Uterine smooth muscle cell (primary cell): ENCODE measurements at places on chromosomes 7 and 10. TPM values are rescaled to one million over a fixed set of nuclear protein-coding genes. Genes with fewer than 3 reads are reported as not detected.

Gene KMT2E
- 104 and 113 TPM in 2 replicates for total RNA-seq

Gene PLXNA4
- total RNA-seq, result 0.62 and 1.2 TPM in 2 replicates

Gene CFTR
- under 0.01 TPM in 2 replicates for total RNA-seq

Gene HOXA10
- total RNA-seq, result 12.6 and 14.5 TPM in 2 replicates

Gene SPOCK2
- total RNA-seq, result 0.11 and 0.12 TPM in 2 replicates

Gene TIMM23B
- 25.4 and 26.8 TPM in 2 replicates for total RNA-seq

Gene KIAA1217
- total RNA-seq, result 2.7 and 3.4 TPM in 2 replicates

Gene EEF1AKMT2
- 29.6 and 38.8 TPM in 2 replicates for total RNA-seq

Gene TFEC
- 0.11 and 0.50 TPM in 2 replicates for total RNA-seq

Gene H2BK1
- total RNA-seq, result not detected in 2 replicates

Gene ATP6V1F
- total RNA-seq, result 84.0 and 94.6 TPM in 2 replicates

Gene VGF
- total RNA-seq, result 198 and 249 TPM in 2 replicates

Gene KIAA1549
- total RNA-seq, result 1.5 and 2.4 TPM in 2 replicates

Gene ASB15
- total RNA-seq, result not detected in 2 replicates

Gene FAM25A
- total RNA-seq, result not detected in 2 replicates

Gene SLC26A4
- total RNA-seq, result 0.44 and 0.50 TPM in 2 replicates

Gene CLDN4
- total RNA-seq, result 58.2 and 84.7 TPM in 2 replicates

Gene MUC3A
- under 0.01 TPM in 1 of 2 replicates, not detected in the other for total RNA-seq

Gene SLIT1
- total RNA-seq, result under 0.01 and 0.11 TPM in 2 replicates

Gene GSAP
- 19.5 and 20.8 TPM in 2 replicates for total RNA-seq

Gene TLL2
- total RNA-seq, result 0.12 and 0.22 TPM in 2 replicates

Gene ATRNL1
- total RNA-seq, result 0.62 and 1.00 TPM in 2 replicates

Gene PHYHIPL
- total RNA-seq, result not detected in 2 replicates

Gene PLPP4
- 0.62 TPM in 1 of 2 replicates, not detected in the other for total RNA-seq

Gene EBLN1
- not detected in 2 replicates for total RNA-seq

Gene GNAT3
- 0.12 TPM in 1 of 2 replicates, not detected in the other for total RNA-seq

Gene HOXA9
- 8.6 and 13.6 TPM in 2 replicates for total RNA-seq

Gene DCLRE1A
- 9.1 and 13.1 TPM in 2 replicates for total RNA-seq
